ENCODE measurements at places on chromosomes 1 and 21. TPM values are rescaled to one million over a fixed set of nuclear protein-coding genes. Genes with fewer than 3 reads are reported as not detected.

GRCh38 chr1:203275656-203276272, 29.6 kb upstream of the BTG2 start:
- DNase-seq: no peak

DNA sequence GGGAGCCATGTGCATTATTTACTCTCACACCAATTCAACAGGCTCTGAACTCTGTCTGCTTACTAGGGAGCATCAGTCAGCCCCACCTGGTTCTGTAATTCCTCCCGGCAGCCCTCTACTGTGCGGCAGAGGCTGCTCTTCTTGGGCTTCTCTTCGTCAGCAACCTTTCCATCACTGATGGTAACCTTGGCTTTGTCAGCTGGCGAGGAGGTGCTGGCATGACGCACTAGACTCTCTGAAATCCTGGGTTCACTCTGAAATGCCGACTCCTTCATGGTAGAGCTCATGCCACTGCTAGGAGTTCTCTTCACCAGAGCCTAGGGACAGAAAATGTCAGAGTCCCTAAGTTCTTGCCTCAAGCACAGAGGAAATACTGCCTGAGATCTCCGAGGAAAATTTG, 49.2 kb downstream of the UBR4 start:
- no peak for DNase-seq

GRCh38 chr21:25952306-25952705, 217.5 kb downstream of the GABPA start:
- DNase-seq: no peak

KAZN gene
- 33.1 TPM for polyA plus RNA-seq

VCAM1 gene
- 44.6 TPM for polyA plus RNA-seq

LCE1C gene
- not detected for polyA plus RNA-seq

YBX1 gene
- polyA plus RNA-seq: 710 TPM

PADI2 gene
- polyA plus RNA-seq: 2.8 TPM

C1QTNF12 gene
- polyA plus RNA-seq: 13.5 TPM

DNA sequence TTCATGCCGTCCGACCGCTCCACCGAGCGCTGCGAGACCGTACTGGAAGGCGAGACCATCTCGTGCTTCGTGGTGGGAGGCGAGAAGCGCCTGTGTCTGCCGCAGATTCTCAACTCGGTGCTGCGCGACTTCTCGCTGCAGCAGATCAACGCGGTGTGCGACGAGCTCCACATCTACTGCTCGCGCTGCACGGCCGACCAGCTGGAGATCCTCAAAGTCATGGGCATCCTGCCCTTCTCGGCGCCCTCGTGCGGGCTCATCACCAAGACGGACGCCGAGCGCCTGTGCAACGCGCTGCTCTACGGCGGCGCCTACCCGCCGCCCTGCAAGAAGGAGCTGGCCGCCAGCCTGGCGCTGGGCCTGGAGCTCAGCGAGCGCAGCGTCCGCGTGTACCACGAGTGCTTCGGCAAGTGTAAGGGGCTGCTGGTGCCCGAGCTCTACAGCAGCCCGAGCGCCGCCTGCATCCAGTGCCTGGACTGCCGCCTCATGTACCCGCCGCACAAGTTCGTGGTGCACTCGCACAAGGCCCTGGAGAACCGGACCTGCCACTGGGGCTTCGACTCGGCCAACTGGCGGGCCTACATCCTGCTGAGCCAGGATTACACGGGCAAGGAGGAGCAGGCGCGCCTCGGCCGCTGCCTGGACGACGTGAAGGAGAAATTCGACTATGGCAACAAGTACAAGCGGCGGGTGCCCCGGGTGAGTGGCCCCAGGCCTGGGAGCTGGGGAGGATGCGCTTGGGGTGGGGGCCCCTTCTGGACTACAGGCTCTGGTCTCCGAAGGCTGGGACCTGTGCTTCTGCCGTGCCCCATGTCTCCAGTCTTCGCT, 1.1 kb downstream of the SKI start:
- DNase-seq: no peak

DNA sequence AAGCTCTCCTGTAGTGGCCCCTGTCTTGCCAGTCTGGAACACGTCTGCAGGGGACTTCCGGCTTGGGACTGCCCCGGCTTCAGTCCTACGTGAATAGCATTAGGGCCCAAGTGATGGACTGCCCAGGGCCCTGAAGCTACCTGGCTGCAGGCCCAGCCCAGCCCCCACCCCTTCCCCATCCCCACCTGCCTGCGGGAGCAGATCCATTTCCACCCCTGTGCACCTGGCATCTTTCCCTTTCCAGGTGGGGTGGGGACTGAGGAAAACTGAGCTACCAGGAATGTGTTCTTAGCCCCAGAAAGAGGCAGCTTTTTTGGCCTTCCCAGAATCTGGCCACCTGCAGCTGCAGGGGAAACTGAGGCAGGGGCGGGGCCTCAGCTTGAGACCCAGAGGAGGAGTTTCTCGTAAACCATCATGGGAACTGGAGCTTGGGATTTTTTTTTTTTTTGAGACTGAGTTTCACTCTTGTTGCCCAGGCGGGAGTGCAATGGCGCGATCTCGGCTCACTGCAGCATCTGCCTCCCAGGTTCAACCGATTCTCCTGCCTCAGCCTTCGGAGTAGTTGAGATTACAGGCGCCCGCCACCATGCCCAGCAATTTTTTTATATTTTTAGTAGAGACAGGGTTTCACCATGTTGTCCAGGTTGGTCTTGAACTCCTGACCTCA, 3.2 kb downstream of the EDN2 start:
- DNase-seq: no peak
